ENCODE measurements at places on chromosomes 12 and 14.

DNA sequence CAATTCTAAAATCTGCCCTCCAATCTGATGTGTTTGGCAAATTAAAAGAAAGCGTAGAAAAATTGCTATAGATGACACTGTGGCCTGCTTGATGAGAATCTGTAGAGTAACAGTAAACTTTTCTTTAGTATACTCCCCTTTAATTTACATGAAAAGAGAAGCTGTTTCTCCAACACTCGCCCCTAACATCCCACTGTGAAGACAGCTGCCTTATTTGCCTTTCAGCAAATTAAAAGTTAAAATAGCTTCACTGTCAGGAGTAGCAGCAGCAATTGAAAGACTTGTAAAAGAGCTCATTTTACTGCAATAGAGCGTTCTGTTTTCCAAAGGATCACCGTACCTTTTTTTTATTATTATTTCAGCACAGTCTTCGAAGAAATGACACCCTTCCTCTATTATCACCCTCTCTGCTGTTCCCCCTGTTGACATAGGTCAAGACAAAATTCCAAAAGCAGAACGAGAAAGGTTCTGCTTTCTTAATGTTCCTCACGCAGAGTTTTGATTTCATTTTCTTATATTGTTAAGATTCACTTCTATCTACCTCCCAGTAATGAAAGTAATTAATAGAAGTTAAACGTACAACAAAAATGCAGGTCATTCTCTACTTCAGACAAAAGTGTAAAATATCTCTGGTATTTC is 153.5 kb upstream of the USP15 start:
- no peak for DNase-seq

- DNase-seq, result no peak
Observed at GRCh38 chr12:52833922-52834726, at the start of gene KRT79. TSS of gene KRT79 (minus strand) at chr12:52834311. CDS start at chr12:52834260, 51 bp downstream.

DNA sequence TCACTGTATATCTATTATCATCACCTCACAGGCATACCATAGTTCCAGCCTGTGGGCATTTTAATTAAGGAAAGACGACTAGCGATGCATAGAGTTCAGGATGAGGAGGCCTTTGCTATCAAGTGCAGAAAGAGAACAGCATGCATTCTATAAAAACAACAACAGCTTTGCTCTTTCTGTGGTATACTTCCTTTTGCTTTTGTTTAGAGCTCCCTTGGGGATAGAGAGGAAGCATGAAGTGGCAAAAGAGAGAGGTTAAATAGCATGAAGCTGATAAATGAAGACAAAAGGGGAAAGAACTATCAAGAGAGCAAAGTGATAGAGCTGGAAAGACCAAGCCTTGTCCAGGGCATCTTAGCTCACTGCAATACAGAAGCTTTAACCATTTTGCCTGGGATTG is 23.5 kb downstream of the IFNG-AS1 start:
- no peak for DNase-seq

DNA sequence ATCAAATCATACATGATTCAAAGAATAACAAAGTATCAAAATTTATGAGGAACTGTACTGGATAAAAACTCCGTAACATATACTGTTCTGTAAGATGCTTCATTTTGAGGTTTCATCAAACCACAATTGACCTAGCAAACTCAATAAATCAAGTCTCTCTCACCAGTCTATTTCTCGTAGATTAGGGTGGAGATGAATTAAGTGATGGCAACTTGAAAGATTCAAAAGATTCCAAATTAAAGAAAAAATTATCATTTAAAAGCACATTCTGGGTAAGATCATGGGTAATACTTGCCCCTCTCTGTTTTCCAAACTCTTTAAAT is 74.4 kb downstream of the PAPLN start:
- DNase-seq, result no peak

GRCh38 chr14:89139404-89140247 is 277.4 kb downstream of the FOXN3 start:
- DNase-seq, result no peak

DNA sequence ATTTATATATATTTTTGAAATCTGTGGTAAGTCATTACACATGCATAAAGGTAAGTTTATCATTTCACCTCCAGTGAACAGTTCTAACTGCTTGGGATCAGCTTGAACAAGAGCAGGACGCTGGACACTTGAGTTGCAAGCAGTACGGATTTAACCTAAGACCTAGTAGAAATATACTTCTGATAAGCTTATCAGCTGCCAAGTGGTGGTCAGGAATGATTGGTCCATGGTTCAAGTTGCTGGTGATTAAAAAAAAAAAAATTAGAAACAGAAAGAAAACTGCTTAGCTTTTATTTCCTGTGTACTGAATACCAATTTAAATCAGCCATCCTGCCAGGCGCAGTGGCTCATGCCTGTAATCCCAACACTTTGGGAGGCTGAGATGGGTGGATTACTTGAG is 88.6 kb downstream of the AEBP2 start:
- DNase-seq, result no peak

DNA sequence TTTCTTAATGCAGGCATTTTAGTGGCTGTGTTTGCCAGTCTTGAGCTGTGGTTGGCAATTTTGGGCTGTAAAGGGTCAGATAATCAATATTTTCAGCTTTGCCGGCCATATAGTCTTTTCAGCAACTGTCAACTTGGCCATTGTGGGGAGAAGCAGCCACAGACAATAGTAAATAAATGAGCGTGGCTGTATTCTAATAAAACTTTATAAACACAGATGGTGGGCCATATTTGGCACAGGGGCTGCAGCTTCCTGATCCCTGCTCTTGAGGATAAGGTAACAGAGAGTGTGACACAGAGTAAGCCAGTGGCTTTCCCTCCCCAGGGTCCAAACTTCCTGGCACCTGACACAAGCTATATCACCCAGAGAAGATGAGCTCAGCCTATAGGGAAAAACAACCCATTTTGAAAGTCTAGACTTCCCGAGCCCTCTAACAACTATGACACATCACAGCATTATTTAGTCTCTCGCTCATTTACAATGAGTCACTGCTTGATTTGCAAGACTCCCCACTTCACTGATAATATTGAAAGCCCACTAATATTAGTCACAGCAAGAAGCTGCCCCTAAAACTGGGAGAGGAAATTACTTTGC is 163.1 kb upstream of the TMPO start:
- no peak for DNase-seq

- DNase-seq, result no peak
Observed at GRCh38 chr12:93139028-93139665, 210.1 kb upstream of the EEA1 start.

GRCh38 chr14:55731881-55732498 is 152.0 kb downstream of the KTN1 start:
- DNase-seq, result peak; percentile 25

- DNase-seq, result no peak
Observed at GRCh38 chr14:36320897-36321381, 502 bp upstream of the MBIP start.

DNA sequence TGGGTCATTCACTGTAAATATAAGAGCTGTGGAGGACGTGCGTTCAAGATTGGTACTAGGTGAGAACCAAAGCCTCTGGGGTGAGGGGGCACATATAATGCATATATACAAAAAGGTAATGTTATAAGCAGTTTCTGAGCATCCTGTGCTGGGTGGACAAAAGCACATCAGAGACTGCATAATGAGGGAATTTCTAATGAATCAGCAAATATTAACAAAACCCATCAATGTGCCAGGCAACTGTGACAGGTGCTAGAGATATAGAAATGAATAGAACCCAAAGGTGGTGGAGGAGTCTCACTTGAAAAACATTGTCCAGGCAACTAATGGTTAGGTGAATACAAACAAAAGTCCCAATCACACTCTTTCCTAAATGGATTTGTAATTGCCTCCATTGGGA is 74.7 kb downstream of the GPR65 start:
- DNase-seq, result no peak

All from stimulated activated CD4-positive, alpha-beta T cell treated with anti-CD3 and anti-CD28 coated beads, Interleukin-2, amount 100 ng/mL, for 4 hours (primary cell).